ENCODE measurements at places on chromosomes 5 and 9. TPM values are rescaled to one million over a fixed set of nuclear protein-coding genes. Genes with fewer than 3 reads are reported as not detected.

- no peaks in the 10 kb centered on the region for H3K36me3 ChIP-seq
- H3K27ac ChIP-seq: no peak overlapping the region
- no peaks in the 10 kb centered on the region for H3K27me3 ChIP-seq
Observed at GRCh38 chr9:75628952-75629351, 261.5 kb upstream of the PCSK5 start.

CDC20B gene
- polyA plus RNA-seq: not detected

DNA sequence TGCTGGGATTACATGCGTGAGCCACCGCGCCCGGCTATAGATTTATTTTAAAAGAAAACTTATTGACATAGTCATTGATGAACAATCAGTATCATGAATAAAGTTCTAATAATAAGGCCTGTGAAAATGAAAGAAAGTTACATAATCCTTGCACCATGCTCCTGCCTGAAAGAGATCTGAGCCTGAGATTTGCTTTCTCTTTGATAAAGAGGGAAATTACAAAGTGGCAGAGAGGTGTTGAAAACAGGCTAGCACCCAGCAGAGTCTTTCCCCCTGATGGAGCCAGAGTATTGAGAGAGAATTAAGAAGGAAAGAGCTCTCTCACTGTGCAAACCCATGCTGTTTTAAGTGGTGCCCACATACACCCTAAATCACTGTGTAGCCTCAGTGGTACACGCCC lies 37.2 kb downstream of the SLC6A7 start:
- no peaks in the 10 kb centered on the region for H3K27me3 ChIP-seq
- no peak for DNase-seq
- no peak overlapping the region for H3K4me3 ChIP-seq
- H3K4me1 ChIP-seq: no peaks in the 10 kb centered on the region
- H3K36me3 ChIP-seq: peaks cover 71% of the 10 kb centered on the region

SLC36A2 gene
- 2.7 TPM for polyA plus RNA-seq

PPP6C gene
- polyA plus RNA-seq: 29.9 TPM

DNA sequence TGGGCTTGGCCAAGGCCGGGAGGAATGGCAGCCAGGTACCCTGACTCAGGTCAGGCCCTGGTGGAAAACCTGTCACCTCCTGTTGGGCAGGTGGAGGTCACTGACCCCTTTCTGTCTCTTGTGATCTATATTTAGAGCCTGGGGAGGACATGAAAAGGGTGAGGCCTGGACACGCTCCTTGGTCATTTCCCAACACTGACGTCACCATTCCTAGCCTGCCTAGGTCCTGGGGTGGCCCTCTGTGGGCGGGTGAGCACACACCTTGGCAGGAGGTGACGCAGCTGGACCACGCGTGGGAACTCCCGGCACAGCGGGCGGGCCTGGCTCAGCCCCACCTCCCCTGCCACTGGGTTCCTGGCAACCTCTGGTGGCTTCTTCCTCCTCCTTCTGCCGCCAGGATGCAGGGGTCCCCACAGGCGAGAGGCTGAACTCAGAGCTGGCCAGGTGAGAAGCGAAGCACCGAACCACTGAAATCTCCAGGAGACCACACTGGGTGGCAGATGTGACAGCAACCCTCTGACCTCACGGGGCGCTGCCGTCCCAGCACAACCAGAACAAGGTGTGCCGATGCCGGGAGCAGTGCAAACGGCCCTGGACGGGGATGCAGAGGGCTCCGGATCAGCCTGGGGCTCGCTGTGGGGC lies 6.4 kb upstream of the RALGDS start:
- no peaks in the 10 kb centered on the region for H3K27me3 ChIP-seq
- no peaks in the 10 kb centered on the region for H3K36me3 ChIP-seq
- H3K4me1 ChIP-seq: peaks cover 64% of the 10 kb centered on the region
- peak overlapping the region; percentile 59 for H3K4me3 ChIP-seq
- peak overlapping the region; percentile 90 for H3K27ac ChIP-seq
- peak; percentile 88 for DNase-seq

DNA sequence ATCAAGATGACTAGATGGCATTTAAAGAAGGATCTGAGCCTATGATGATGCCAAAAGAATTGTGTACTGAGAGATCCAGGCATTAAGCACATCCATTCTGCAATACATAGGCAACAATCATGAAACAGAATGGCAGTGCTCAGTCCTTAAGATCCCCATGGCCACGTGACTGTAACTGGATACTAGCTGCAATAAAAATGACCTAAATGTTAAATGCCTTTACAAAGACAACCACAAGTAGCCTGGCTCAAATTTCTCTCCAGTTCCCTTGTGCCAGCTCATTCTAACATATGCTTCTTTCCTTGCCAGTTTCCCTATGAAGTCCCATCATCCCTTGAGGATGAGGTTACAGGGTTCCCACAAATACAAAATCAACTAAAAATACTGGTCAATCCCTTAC lies 148.3 kb upstream of the GHR start:
- no peak for DNase-seq
- H3K4me3 ChIP-seq: no peak overlapping the region
- H3K27me3 ChIP-seq: no peaks in the 10 kb centered on the region
- H3K27ac ChIP-seq: no peak overlapping the region

PTGS1 gene
- polyA plus RNA-seq: 5.6 TPM

PPIC gene
- 23.7 TPM for polyA plus RNA-seq

- H3K36me3 ChIP-seq: no peaks in the 10 kb centered on the region
- no peak for DNase-seq
- no peak overlapping the region for H3K27ac ChIP-seq
- H3K4me3 ChIP-seq: no peak overlapping the region
Observed at GRCh38 chr5:159567461-159567860, 237.2 kb upstream of the IL12B start.

SPTLC1 gene
- 12.2 TPM for polyA plus RNA-seq

N4BP3 gene
- 2.2 TPM for polyA plus RNA-seq

LHX6 gene
- polyA plus RNA-seq: 1.00 TPM

DNA sequence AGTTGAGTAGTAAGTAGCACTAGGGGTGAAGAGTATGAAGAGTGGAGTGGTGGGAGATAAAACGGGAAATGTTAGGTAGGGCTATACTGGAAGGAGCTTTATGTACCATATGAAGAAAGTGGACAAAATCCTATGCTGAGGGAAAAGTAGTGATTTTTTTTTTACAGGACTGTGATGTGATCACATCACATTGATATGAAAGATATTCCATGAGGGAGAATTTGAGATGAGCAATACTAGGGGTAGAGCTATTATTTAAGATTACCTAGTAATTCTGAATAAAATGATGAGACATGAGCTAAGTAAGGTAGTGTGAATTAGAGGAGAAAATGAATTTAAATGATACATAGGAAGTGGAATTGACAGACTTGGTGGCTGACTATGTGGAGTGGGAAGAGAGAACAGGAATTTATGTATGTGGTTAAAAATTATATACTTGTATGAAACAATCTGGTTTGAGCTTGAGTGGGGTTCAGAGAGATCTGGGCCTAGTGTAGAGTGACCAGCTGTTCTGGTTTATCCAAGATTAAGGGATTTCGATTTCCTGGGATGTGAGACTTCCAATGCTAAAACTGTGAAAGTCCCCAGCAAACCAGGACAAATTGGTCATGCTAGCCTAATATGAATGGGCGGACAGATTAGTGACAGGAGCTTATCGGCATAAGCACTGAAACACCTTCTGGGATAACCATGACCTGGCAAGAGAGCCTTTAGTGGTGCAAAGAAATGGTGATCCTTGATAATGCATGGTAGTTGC lies 29.3 kb upstream of the STOM start:
- no peaks in the 10 kb centered on the region for H3K27me3 ChIP-seq
- no peak overlapping the region for H3K27ac ChIP-seq
- no peak for DNase-seq
- H3K4me1 ChIP-seq: peaks cover 4% of the 10 kb centered on the region
- no peaks in the 10 kb centered on the region for H3K36me3 ChIP-seq

PARP8 gene
- polyA plus RNA-seq: 0.52 TPM

DNA sequence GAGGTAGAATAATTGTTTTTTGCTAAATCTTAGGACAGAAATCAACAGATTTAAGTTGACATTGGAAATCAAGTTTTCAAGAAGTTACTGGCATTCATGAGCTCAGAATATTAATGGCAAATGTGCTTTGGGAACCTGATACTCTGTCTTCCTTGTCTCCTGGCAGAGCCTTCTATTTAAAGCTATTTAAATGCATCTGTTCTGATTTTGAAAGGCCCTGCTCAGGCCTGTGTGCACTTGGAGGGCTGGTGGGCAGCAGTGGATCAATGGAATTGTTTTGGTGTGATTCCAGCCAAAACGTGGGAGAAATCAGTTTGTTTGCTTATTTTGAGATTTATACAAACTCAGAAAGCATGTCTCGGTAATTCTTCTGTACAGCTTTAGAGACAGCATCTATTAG lies 38.5 kb downstream of the FBXL7 start:
- H3K36me3 ChIP-seq: no peaks in the 10 kb centered on the region
- H3K27me3 ChIP-seq: no peaks in the 10 kb centered on the region
- no peak for DNase-seq

HACD4 gene
- polyA plus RNA-seq: 0.21 TPM

DNA sequence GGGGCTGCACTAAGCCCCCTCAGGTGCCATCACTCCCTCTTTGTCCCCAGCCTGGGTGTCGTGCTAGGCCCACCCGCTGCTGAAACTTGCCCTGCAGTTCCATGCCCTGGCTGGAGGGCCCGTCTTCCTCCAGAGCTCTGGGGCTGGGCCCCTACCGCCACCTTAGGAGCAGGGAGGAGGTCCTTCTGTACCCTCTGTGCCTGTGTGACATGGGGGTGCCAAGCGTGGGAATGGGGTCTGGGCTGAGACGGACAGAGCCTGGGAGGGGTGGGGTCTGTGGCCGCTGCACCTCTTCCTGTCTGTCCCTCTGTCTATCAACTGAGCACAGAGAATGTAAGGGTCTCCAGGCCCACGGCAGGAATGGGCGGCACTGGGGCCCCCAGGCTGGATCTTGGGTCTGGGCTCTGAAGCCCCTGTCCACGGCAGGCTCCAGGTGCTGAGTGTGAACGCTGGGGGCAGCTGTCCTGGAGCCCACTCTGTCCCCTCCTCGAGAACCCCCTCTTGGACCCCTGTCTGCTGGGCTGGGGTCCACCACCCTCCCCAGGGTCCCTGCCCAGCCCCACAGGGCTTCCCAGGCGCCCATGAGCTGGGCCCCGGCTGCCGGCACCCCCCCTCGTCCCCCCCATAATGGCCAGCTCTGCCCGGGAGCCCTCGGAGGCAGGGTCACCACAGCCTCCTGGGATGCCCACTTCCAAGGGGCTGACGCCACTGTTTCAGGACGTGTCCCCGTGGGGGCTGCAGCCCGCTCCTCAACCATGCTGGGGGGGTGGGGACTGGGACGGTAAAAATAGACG lies 15.8 kb upstream of the NRARP start:
- H3K36me3 ChIP-seq: no peaks in the 10 kb centered on the region
- peaks cover 13% of the 10 kb centered on the region for H3K27me3 ChIP-seq
- peaks cover 9% of the 10 kb centered on the region for H3K4me1 ChIP-seq
- H3K4me3 ChIP-seq: no peak overlapping the region
- DNase-seq: no peak

DNA sequence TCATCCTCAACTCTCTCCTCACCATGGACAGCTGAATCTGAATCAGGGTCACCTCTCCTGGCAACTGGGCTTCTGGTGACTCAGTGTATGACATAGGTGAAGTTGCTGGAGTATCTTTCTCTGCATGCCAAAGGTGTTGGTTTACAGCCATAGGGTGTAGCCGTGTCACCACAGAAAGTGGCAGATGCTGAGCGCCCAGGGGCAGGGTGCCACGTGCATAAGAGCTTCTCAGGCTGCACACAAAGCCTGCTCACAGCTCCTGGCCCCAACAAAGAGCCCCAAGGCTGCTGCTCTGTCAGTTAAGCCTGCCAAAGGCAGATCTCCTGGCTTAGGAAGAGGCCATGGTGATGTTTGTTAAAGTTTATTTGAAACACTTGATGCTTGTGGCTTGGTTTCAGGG lies 297.7 kb upstream of the WWC1 start:
- no peaks in the 10 kb centered on the region for H3K36me3 ChIP-seq
- no peaks in the 10 kb centered on the region for H3K4me1 ChIP-seq
- no peak for DNase-seq
- H3K27me3 ChIP-seq: no peaks in the 10 kb centered on the region
- H3K4me3 ChIP-seq: no peak overlapping the region

GMCL2 gene
- polyA plus RNA-seq: not detected

DNA sequence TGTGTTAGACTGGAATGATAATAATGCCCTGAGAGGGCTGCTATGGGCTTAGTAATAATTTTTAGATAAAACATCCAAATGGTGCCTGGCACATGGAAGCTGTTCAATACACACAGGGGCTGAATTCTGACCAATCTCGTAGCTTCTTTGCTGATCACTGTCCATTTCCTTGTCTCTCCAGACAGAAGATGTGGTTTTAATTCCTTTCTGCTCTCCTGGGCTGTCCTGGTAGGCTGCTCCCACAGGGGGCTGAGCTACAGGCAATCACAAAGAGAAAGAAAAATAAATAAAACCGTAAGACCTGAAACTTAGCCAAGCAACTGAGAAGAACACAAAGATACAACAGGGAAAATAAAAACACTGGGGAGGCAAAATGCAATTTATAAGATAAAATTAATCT lies 136.5 kb downstream of the CDK5RAP2 start:
- H3K27ac ChIP-seq: no peak overlapping the region
- DNase-seq: no peak
- H3K4me3 ChIP-seq: no peak overlapping the region
- peaks cover 9% of the 10 kb centered on the region for H3K36me3 ChIP-seq
- peaks cover 3% of the 10 kb centered on the region for H3K4me1 ChIP-seq

GRCh38 chr5:439636-440035 lies 3.3 kb upstream of the EXOC3 start:
- no peaks in the 10 kb centered on the region for H3K27me3 ChIP-seq
- H3K4me1 ChIP-seq: peaks cover 17% of the 10 kb centered on the region
- H3K27ac ChIP-seq: no peak overlapping the region
- no peaks in the 10 kb centered on the region for H3K36me3 ChIP-seq

ADRB2 gene
- 5.6 TPM for polyA plus RNA-seq
